GM12891 (cell line): ENCODE measurements at places on chromosomes 1 and 21.

DNA sequence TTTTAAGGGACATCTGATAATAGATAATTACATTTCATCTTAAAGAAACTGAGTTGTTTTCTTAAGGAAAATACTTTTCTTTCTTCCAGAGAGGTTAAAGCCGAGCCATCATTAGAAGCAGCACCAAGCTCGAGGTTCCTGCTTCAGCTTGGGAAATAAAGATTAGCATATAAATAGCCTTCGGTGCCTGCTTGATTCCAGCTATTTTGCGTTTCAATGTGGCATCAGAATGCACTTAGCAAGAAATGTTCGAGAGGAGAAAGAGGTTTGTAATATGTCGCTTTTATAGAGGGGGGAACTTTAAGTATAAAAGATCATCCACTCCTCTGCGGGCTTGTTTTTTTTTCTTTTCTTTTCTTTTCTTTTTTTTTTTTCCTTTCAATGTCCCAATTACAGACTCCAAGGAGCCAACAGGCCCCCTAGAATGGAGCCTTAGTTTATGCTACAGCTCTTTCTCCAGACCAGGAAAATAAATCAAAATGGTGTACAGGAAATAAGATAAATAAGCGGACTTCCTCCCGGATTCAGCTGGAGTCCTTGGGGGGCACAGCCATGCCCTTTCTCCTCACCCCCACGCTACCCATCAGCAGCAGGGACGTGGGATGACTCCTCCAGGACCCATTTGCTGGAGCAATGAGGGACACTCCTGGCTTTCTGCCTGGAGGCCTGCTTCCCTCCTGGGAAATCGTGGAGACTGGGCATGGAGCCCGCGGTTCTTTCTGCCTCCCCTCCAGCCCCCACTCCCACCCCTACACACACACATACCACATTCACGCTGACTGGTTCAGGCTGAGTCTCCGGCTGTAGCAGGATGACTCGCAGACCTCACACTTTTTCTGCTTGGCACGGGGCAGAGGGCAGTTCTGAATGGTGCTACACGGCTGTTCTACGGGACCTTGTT is 131.6 kb downstream of the RRAGC start:
- no peak for DNase-seq

DNA sequence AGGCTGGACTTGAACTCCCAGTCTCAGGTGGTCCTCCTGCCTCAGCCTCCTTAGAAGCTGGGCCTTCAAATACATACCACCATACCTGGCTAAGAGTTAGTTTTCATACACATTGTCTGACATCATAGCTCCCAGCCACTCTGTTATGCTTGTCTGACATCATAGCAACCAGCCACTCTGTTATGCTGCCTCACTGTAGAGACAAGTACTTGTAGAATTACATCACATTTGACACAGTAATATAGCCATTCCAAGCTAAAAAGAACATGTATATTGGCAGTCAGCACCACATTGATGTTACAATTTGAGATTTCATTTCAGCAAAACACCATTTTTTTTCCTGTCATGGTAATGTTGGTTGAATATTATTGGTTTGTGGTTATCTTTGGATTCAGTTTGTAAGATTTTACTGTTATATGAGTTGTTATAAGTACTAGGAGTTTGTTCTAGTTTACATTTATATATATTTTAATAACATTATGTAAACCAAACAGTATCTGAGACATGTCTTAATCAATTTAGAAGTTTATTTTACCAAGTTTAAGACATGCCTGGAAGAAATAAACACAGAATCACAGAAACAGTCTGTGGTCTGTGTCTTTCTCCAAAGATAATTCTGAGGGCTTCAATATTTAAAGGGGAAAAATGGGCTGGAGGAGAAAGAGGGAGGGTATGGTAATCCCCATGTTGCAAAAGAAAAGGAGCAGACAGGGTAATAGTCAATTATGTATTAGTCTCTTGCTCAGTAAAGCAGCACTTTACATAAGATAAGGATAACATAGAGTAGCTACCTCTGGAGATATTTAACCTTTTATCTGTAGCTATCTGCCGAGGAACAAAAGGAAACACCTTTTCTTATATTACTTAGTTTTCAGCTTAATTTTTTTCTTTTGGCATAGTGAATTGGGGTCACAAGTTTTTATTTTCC is 43.0 kb downstream of the XPR1 start:
- DNase-seq = no peak

- no peak for DNase-seq
Measured at GRCh38 chr1:87588495-87588894, 259.8 kb downstream of the LMO4 start.

GRCh38 chr1:61539720-61540462 is 185.1 kb downstream of the TM2D1 start:
- no peak for DNase-seq

GRCh38 chr1:207805841-207806421 is 54.1 kb downstream of the CD46 start:
- no peak for DNase-seq

- DNase-seq = no peak
Measured at GRCh38 chr1:117032681-117033539, 27.2 kb upstream of the TTF2 start.

DNA sequence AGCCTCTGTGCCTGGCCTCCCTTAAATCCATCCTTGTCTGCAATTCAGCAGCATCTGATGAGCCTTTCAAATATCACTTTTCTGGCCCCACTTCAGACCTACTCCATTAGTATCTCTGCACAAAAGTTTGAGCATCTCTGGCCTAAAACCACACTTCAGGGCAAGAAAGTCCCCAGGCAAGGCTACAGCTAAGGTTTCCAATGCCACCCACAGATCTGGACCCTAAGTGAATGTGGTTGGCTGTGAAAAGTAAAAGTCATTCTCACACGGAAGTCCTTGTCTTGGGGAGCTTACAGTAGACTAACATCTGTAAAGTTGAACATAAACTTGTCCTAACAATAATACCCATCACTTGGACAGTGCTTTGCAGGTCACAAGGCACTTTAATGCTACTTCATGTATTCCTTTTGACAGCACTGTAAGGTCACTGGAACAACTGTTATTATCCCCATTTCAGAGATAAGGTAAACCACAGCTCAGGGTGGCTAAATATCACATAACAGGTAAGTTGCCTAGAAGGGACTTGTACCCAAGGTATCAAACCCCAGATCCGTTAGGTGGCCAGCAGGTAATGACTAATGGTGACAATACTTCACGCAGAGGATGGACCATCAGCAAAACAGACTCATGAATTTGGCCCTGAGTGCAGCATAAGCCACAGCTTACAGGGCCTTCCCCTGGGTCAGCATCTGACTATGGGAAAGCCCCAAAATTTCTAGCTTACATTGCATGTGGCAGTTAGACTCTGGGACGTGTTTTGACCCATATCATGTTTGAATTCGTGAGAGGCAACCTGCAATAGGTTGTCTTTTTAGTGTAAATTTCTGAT is 356.0 kb downstream of the HHAT start:
- DNase-seq = peak; percentile 39

DNA sequence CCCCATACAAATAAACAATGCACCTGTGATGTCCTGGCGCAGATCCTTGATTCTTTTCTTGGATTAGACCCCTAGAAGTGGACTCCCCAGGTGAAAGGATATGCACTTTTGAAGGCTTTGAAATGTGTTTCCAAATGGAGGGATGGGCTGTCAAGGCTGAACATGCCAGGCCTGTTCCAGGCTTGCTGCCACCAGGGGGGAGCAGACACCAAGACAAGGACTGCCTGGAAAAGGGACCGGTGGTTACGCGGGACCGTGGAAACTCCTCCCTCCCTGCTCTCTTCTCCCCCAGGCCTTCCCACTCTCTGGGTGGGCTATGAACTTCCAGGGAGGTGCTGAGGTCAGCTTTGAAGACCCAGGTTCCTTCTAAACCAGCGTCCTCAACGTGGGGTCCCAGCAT is 12.7 kb downstream of the C1QB start:
- no peak for DNase-seq

DNA sequence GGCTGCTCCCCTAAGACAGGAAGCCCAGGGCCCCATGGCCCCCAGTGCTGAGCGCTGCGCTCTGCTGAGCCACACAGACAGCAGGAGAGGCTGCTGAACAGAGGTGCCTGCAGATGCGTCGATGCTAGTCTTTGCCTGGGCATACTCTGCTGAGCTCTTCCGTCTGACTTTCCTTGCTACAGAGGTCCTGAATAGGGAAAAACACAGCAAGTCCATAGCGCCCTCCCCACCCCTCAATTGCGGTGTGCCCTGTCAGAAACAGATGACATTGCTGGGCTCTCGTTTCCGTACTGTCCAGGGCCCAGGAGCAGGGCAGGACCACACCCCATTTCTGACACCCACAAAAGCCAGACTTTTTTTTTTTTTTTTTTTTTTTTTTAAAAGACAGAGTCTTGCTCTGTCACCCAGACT is 252.5 kb downstream of the SDCCAG8 start:
- DNase-seq = no peak

- DNase-seq = no peak
Measured at GRCh38 chr1:154481053-154481452, 21.0 kb upstream of the TDRD10 start.

DNA sequence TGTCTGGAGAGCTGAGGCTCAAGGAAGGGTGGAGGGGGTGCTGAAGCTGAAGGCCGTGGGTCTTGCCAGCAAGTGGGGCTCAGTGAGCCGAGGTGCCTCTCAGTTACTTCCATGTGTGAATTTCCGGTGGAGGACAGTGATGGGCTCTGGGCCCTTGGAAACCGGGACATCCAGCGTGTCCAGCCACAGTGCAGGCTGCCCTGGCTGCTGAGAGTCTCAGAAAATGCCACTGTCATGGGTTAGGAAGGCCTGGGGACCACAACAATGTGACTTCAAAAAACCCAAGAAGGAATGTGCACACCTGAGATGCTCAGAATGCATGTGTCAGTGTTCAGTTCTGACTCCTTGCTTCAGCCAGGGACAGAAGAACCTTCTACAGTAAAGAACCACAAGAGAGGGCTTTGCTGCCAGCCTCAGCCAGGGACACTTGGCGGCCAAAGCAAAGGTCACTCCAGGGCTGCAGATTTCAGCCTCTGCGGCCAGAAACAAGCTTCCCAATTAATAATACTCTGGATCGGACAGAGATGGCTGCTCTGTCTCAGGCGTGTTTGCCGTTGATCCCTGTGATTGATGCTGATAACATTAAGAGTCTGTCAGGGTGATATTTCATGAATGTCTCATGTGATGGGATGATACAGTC is 12.6 kb upstream of the LAMTOR5 start:
- DNase-seq = no peak

- DNase-seq = no peak
Measured at GRCh38 chr21:16993416-16994038, 519.3 kb upstream of the CXADR start.

GRCh38 chr1:15008783-15009729 is 144.5 kb upstream of the TMEM51 start:
- no peak for DNase-seq

DNA sequence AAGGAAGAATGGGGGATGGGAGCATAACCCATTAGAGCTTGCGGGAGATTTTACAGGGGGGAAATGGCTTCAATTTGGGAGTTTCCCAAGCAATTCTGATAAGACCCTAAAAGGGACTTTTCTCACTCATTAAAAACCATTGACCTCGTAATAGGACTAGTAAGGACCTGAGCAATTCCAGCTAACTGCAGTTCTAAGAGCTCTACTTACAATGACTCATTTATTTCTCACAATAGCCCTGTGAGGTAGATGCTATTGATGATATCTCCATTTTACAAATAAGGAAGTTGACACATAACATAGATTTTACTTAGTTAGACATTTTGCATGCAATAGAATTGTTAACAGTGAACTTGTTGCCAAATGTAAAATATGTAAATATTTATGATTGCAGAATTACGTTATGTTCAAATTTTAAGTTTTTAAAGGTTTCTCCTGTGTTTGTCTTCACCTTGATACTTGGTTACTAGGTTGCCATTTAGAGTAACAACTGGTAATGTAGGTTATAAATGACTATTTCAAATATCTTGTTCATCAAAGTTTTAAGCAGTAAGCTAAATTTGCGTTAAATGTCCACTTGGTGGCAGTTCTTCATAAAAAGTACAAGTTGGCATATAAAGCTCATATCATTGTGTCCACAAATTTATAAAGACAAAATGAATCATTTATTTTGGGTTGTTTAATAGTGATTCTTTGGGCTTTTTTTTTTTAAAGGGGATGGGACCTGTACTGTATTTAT is 182.0 kb downstream of the PLA2G4A start:
- DNase-seq = no peak

- DNase-seq = no peak
Measured at GRCh38 chr1:89699451-89699986, 66.6 kb downstream of the LRRC8C start.

DNA sequence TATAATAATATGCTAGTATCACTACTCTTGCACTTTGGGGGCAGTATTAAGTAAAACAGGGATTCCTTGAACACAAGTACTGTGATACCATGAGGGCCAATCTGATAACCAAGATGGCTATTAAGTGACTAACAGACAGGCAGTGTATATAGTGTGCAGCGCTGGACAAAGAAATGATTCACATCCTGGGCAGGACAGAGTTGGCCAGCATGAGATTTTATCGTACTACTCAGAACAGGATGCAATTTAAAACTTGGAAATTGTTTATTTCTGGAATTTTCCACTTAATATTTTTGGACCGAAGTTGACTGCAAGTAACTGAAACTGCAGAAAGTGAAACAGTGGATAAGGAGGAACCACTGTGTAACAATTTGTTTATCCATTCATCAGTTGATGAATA is 74.6 kb downstream of the DNTTIP2 start:
- no peak for DNase-seq

- peak; percentile 78 for DNase-seq
Measured at GRCh38 chr1:42462828-42463763, at the start of gene CCDC30. CCDC30 (plus strand) TSS chr1:42463286; CDS start chr1:42480552, 17,266 bp downstream.

- no peak for DNase-seq
Measured at GRCh38 chr1:116770625-116771024, 16.4 kb downstream of the CD2 start.

GRCh38 chr1:59150577-59151386 is 146.1 kb upstream of the FGGY start:
- DNase-seq = peak; percentile 21

- DNase-seq = no peak
Measured at GRCh38 chr1:210554382-210554781, 225.7 kb downstream of the HHAT start.

DNA sequence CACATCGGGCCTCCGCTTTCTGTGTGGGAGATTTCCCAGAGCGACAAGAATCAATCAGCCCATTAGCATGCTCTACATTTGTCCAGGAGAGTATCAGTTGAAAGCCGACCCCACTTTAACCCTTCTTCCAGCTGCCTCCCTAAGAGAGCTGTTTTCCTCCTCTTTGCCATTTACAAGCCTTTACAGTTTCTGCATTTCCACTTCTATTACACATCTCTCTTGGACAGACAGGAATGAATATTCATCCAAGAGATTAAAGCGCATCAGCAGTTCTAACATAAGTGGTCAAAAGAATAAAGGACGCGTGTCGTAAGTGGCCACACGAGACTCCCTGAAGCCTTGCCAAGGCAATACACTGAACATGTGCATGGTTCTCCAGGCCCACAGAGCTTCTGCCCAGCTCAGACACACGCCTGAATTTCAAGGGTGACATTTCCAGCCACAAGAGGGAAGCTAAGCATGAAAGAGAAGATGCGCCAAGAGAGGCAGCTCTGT is 47.3 kb downstream of the FAM78B start:
- no peak for DNase-seq

GRCh38 chr1:185464777-185465176 is 147.7 kb upstream of the IVNS1ABP start:
- no peak for DNase-seq
